ENCODE measurements at places on chromosomes 3 and 15. TPM values are rescaled to one million over a fixed set of nuclear protein-coding genes. Genes with fewer than 3 reads are reported as not detected.

The SCN11A gene
- 1.3 TPM for polyA plus RNA-seq

The BLOC1S6 gene
- 54.0 TPM for polyA plus RNA-seq

The POTEB3 gene
- polyA plus RNA-seq: not detected

The C15orf62 gene
- 4.1 TPM for polyA plus RNA-seq

The RPL4 gene
- polyA plus RNA-seq: 4,058 TPM

The LSMEM2 gene
- 0.43 TPM for polyA plus RNA-seq

The A4GNT gene
- 0.44 TPM for polyA plus RNA-seq

The XCR1 gene
- polyA plus RNA-seq: 1.1 TPM

The GOLGA8S gene
- polyA plus RNA-seq: 1.3 TPM

The EPHA3 gene
- polyA plus RNA-seq: 12.0 TPM

The PYGO1 gene
- polyA plus RNA-seq: 20.7 TPM

The DTX3L gene
- polyA plus RNA-seq: 21.5 TPM
